ENCODE measurements at places on chromosomes 2 and 18.
A peak's percentile ranks its signal among the peaks of the same experiment; 100 is the strongest.

DNA sequence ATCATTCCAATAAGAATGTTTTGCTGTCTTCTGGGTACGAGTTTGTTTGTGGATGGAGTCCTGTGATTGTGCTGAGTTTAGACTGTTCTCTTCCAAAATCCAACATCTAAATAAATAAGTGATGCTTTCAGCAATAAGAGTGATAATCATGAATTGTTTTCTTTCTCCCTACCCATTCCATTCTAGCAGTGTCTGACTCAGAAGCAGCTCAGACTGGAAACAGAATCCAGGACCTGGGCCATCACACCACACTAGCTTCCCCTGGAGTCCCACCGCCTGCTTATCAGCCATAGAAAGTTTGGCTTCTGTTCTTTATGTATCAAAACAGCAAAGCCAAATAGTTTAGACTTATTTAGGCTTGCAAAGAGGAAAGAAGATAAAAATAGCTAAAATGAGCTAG is 76.4 kb upstream of the CNGA3 start:
- DNase-seq, result no peak

DNA sequence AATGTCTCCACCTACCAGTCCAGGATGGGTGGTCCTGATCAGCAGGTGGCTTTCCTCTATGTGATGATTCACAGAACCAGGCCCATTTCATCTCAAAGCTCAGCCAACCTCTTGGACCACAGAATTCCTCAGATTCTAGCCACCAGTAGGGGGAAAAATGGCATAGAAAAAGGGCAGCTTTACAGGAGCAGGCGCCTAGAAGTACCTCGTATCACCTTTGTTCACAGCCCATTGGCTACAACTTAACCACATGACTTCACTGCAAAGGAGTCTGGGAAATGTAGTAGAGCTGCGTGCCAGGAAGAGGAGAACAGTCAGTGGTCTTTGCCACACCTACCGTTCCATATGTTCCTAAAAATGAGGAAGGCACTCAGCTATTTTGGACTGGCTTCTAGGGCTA is 62.8 kb upstream of the DTNA start:
- no peak for DNase-seq

DNA sequence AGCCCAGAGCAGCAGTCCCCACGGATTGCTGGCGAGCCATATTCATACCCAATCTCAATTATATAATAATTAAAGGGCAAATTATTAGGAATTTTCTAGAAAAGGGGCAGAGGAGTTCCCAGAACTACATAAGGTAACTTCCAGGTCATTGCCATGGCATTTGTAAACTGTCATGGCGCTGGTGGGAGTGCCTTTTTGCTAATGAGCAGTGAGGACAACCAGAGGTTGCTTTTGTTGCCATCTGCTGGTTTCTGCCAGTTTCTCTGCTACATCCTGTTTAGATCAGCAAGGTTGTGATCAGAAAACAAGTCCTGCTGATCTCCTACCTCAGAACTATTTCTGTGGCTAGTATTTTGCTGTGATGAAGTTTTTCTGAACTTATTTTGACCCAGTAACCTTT is 159.8 kb upstream of the PIEZO2 start:
- no peak for DNase-seq

DNA sequence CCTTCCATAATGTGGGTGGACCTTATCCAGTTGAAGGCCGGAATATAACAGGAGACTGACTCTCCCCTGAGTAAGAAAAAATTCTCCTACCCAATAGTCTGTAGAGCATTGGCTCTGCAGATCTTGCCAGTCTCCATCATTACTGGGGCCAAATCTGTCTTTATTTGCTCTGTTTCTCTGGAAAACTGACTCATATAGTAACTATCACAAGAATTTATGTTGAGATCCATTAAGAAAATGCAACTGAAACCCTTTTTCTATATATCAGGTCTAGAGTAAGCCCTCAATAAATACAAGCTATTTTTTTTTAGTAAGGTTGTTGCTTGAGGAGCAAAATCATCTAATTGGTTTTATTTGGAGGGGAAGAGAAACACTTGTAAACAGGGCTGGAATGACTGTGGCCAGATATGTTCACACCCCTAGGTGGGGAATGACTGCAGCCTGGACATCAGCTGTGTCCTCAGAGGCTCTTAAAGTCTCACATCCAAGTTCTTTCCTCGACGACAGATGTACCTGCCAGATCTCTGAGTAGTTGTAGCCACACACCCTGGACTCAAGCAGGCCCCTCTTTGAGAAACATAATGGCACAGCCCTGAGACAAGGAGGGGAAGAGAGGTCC is 339.7 kb downstream of the TNS1 start:
- no peak for DNase-seq

GRCh38 chr2:157058161-157058560 is 199.3 kb upstream of the GALNT5 start:
- DNase-seq, result no peak

DNA sequence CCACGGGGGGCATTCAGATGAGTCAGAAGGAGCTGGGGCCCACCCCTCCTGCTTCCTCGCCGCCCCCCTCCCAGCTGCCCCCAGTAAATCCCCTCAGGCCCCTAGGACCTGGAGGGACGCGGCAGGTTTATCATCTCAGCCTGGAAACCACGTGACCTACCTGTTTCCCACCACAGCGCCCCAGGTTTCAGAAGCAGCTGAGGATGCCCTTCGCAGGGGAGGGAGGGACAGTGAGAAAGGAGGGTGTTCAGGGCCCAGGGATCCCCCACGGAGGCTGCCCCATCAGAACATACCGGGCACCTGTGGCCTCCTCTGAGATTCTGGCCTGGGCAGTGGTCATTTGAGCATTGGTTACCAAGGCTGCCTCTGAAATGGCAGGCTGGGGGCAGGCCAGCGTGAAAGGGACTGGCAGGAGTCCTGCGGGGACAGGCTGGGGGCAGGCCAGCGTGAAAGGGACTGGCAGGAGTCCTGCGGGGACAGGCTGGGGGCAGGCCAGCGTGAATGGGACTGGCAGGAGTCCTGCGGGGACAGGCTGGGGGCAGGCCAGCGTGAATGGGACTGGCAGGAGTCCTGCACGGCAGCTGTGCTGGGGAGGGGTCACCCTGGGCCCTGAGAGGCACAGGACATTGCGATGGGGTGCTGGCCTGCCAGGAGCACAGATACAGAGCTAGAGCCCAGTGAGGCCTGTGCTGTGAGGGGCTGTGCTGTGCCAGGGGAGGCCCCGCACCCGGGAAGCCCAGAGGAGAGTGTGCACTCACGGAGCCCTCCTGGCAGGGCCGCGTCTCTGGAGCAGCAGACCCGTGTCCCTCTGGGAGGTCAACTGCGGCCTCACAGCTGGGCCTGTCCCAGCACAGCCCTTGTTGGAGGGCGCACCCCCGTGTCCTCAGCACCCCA is 1.6 kb downstream of the NEU4 start:
- no peak for DNase-seq

DNA sequence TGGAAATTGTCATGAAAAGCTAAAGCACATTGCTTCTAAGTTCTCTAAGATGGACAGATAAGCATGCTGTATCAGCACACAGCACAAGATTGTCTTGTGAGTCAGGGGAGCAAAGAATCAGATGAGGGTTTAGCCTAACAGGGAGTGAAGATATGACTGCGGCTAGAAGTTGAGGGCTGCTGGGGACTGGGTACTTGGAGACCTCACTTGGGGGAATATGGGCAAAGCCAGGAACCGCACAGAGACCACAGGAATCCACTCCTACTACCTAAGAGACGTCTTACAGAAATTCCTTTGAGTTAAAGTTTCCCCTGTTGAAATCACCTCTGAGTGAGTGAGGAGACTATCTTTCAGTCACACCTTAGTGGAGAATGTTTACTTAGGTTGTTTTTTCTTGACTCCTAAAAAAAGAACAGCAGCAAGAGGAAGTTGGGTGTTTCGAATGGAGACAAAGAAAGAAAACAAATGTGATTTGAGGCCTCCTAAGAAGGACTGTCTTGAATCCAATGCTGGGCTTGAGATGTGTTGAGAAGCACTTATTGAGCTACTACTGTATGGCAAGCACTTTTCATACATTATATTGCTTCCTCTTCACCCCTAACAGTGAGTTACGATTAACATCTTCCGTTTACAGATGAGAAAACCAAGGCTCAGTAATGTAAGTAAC is 100.7 kb downstream of the ANKRD44 start:
- DNase-seq, result peak; percentile 34

- no peak for DNase-seq
Measured at GRCh38 chr2:189834059-189834458, 49.8 kb downstream of the PMS1 start.

DNA sequence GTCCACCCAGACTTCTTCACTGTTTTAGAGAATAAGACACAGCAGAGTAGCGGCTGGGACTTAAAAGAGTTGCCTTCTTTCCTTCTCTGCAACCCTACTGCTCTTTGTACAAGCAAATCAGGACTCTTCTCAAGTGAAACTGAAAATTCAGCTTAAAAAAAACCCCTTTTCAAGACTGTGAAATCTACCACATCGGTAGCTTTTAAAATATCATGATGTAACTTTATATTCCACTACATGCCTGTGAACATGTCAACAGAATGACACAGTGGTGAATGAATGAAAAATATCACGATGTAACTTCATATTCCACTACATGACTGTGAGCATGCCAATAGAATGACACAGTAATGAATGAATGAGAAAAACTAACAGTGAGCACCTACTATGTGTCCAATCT is 53.4 kb downstream of the TCF4 start:
- no peak for DNase-seq

GRCh38 chr2:30722936-30723725 is 84.1 kb downstream of the CAPN13 start:
- DNase-seq, result no peak

- no peak for DNase-seq
Measured at GRCh38 chr2:191622374-191623320, 55.3 kb upstream of the NABP1 start.

DNA sequence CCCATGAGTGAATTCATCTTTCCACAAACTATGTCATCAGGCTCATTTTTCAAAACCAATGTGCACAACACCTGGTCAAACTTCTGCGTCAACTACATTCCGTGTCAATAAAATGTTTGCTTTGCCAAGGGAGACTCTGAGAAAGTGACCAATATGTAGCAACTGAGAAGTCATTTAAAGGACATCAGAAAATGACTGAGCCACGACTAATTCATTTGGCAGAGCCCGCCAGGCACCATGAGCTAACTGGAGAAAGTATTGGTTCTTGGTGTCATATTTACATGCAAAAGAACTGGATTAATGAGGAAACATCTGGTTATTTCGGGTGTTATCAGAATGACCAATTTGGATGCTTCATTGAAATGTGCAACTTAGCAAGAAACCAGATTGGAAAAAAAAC is 7.2 kb downstream of the RND3 start:
- DNase-seq, result no peak

DNA sequence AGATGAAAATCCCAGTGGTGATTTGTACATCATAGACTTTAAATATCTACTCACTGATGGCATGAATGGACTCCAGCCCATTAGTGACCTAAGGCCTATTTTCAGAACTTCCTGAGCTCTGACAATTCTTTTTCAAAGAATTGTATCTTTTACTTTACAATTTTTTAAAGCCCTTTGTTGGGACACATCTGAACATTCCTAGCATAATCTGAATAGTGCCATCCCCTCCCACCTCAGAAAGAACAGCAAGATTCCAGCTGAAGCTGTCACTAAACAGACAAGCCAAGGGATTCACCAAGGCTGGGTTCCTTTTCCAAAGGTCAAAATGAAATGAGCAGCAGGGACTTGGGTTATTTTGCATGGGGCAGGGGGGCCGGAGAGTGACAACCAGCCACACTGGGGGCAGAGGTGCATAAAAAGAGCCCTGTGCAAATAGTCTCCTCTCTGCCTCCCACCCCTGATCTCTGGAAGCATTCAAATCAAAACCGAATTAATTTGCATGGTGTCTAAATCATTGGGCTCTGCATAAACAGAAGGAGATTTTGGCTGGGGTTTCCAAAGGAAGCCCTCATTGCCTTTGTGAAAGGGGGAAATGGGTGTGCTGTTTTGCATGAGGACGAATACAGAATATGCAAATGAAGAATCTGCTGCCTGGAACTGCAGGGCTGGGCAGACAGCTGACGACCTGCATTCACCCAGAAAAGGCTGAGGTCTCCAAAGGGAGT is 17.2 kb downstream of the EPHA4 start:
- DNase-seq, result peak; percentile 39

- no peak for DNase-seq
Measured at GRCh38 chr2:73089270-73090030, 17.9 kb upstream of the SFXN5 start.

- no peak for DNase-seq
Measured at GRCh38 chr2:126312579-126312978, 343.4 kb upstream of the GYPC start.

- DNase-seq, result no peak
Measured at GRCh38 chr18:74453016-74453566, 4.0 kb downstream of the DIPK1C start.

DNA sequence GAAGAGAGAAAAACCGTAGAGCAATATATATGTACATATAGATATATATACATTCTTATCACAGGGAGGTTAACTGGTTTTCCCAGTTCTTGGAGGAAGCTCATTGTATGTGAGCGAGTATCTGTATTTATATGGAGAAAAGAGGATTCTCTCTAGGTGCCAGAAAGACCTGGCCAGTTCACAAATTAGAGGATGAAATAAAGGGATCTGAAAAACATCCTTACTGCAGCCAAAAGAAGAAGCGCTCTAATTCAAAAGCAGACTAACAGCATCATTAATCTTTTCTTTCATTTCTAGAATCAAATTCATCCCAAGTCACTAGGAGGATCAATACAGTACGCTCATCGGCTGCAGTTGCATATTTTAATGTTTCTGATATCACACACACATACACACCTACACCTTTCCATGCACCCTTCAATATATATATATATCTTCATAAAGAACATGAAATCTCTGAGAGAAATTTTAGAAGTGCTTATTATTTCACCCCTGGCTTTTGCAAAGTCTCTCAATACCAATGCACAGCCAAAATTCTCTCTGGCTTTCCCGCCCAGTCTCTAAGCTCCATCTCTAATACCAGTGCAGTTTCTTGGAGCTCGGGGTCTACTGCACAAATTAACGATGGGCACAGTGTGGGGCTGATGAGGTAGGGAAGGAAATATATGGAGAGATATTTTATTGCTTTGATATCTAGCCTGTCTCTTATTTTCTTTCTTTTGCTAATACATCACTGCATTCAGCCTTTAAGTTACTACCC is 731 bp downstream of the NRXN1 start:
- DNase-seq, result no peak

- no peak for DNase-seq
Measured at GRCh38 chr18:22493255-22493654, 75.5 kb upstream of the CTAGE1 start.

GRCh38 chr2:191748528-191749180 is 70.7 kb downstream of the NABP1 start:
- DNase-seq, result no peak
